HT1080 (cell line): ENCODE measurements at places on chromosomes 11 and 22. TPM values are rescaled to one million over a fixed set of nuclear protein-coding genes. Genes with fewer than 3 reads are reported as not detected.

C11orf71 gene
- total RNA-seq = 4.8 and 6.0 TPM in 2 replicates

- DNase-seq = no peak
These were observed 179.0 kb downstream of the CHST1 start for GRCh38 chr11:45486461-45486860.

GRCh38 chr11:12019337-12019736, 10.9 kb upstream of the DKK3 start:
- no peak for DNase-seq

- DNase-seq = no peak
These were observed 430.6 kb downstream of the MIAT start for GRCh38 chr22:27088026-27088425.

DNA sequence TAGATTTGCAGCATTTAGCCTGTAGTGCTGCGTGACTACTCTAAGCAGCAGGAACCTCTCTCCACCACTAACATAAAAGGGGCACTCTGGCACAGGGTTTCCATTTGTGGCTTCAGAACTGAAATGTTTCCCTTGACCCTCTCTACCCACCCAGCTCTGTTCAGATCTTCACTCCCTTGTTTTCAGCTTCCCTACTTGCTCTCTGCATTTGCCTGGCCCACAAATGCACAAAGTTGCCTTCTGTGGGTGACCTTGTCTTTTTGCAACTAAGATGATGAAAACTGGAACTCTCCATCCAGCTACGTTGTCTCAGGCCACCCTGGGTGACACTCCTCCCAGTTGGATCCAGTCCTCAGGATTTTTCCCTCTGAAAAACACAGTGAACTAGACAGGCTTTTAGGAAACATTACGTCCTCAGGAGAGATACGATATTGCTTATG, 19.8 kb upstream of the PSMA1 start:
- DNase-seq = no peak

DNA sequence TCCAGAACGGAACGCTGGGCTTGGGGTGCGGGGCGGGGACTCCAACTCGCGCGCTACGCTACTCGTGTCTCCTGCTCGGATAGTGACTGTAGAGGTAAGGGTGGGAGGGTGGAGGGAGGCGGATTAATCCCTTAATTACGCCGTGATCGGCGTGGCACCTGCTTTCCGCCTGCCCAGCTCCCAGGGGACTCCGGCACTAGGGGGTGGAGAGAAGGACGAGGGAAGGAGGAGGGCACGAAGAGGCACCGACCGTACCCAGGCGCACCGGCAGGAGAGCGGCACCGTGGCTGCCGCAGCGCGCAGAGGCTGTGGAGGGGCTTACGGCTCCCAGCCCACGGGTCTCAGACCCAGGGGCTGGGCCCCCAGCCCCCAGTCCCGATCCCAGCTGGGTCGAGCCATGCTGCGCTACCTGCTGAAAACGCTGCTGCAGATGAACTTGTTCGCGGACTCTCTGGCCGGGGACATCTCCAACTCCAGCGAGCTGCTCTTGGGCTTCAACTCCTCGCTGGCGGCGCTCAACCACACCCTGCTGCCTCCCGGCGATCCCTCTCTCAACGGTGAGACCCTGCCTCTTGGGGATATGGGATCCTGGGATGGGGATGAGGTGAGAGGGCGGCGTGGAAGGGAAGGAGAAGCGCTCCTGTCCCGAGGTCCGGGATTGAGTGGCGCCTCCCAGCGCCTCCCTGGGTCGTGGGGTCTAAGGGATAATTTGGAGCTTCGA, at the start of gene ROBO3:
ROBO3 (plus strand) TSS at position 252 of the 721 bp plus-strand sequence; CDS start at position 398, 146 bp downstream.
- DNase-seq = no peak

SLC25A22 gene
- 33.9 and 47.5 TPM in 2 replicates for total RNA-seq

DNA sequence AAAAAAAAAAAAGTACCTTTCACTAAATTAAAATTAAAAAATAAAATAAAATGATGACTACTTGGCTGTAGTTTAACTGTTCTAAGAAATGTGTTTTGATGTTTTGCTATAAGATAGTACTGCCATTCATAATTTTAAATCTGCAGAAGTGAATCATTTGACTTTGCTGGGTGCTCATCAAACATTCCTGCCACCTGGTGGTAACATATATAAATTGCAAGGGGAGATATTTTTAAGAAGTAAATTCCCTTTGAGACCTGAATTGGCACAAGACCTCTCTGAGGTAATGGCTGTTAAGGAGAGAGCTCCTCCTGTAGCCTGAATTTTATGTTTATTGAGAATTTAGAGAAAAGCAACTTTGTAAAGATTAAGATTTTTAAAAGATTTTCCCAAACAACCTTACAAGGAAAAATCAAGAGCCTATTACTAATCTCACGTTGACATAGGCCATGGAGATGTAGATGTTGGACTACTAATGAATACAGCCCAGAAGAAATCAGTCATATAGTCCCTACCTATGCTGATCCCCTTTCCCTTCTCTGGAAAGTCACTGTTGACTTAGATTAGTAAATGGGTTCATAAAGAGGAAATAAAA, 11.9 kb upstream of the NARS2 start:
- peak; percentile 37 for DNase-seq

DNA sequence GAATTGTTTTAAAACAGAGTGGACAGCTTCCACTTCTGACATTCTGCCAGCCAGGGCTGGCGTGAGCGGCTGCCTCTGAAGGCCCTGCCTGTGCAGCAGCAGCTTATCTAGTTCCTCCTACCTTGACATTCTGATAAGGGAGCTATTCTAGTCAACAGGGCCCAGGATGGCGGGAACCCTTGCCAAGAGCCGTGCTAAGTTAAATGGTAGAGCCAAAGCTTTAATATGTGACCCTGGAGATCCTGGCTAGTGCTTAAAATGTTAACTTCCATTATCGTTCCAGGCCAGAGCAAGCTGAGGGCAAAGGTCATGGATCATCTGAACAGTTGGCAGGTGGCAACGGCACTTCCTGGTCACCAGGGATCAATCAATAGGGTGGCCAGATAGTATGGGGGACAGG, 3.5 kb downstream of the KCNJ5 start:
- DNase-seq = no peak

- DNase-seq = no peak
These were observed 13.4 kb downstream of the PRDM11 start for GRCh38 chr11:45159781-45160365.
